ENCODE measurements at places on chromosomes 7 and 10. TPM values are rescaled to one million over a fixed set of nuclear protein-coding genes. Genes with fewer than 3 reads are reported as not detected.

Gene INSYN2A
- not detected for total RNA-seq

Gene FGFR2
- total RNA-seq: not detected

Gene OPTN
- 60.0 TPM for total RNA-seq

Gene TUBGCP2
- total RNA-seq: 97.0 TPM

Gene GRID1
- not detected for total RNA-seq

Gene PLEKHA1
- 87.2 TPM for total RNA-seq

GRCh38 chr7:157926107-157926506 is 589.3 kb downstream of the DNAJB6 start:
- DNase-seq: no peak

DNA sequence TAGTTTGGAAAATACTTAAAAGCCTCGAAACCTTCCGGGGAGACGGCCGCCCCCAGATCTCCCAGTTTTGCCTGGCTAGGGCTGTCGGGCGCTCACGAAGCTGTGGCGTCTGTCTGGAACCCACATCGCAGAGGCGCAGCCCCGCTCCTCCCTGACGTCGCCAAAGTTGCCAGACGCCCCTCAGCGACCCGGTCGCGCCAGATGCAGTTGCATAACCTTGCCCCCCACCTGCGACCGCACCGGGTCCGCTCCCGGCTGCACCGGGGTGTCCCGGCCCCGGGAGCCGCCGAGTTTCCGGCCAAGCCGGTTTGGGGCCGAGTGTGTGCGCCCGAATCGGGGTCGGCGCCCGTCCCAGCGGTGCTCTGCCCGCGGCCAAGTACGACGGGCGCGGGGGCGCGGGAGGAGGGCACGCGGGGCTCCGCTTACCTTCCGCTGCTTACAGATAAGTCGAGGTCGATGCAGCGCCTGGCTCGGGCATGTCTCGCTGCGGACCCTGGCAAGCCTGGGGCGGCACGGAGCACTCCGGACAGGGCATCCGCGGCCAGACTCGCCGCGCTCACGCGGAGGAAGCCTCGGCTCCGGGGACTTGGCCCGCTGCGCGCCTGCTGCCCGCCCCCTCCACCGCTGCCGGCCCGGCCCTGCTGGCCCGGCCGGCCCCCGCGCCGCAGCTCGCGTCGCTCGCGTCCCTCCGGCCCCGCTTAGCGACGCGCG is 665 bp downstream of the INSYN2A start:
- no peak for DNase-seq

- no peak for DNase-seq
Observed at GRCh38 chr10:98224509-98224908, 43.5 kb downstream of the LOXL4 start.

DNA sequence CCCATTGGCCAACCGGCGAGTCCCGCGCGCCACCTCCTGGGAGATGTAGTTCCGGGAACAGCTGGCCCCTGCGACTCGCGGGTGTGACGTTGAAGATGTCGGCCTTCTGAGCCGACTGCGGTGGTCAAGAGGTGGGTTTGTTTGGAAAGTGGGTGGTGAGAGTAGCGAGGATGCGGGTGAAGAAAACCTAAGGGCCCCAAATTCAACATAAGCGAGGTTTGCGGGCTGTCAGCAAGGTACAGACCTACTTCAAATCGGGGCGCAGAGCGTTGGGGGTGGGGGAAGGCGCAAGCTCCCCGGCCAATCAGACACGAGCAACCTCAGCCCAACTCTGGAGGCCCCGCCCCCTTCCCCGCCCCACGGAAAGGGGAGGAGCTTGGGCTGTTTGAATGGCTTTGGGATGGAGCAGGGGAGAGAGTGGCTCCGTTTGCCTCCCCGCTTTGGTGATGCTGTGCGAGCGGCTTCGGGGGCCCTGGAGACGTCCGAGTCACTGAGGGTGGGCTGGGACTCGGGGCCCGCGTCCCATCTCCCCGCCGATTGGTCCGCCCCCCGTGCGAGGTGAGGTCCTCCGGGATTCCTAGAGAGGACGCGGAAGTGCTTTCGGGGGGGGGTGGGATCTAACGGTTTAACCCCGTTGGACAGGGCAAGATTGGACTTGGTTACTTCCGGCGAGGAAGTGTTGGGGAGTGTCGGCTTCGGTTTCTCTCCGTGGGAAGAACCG is at the start of gene ZKSCAN5:
TSS of gene ZKSCAN5 (plus strand) at position 60 of the 721 bp plus-strand sequence. CDS start 1,383 bp downstream, outside the sequence.
- peak; percentile 98 for DNase-seq

DNA sequence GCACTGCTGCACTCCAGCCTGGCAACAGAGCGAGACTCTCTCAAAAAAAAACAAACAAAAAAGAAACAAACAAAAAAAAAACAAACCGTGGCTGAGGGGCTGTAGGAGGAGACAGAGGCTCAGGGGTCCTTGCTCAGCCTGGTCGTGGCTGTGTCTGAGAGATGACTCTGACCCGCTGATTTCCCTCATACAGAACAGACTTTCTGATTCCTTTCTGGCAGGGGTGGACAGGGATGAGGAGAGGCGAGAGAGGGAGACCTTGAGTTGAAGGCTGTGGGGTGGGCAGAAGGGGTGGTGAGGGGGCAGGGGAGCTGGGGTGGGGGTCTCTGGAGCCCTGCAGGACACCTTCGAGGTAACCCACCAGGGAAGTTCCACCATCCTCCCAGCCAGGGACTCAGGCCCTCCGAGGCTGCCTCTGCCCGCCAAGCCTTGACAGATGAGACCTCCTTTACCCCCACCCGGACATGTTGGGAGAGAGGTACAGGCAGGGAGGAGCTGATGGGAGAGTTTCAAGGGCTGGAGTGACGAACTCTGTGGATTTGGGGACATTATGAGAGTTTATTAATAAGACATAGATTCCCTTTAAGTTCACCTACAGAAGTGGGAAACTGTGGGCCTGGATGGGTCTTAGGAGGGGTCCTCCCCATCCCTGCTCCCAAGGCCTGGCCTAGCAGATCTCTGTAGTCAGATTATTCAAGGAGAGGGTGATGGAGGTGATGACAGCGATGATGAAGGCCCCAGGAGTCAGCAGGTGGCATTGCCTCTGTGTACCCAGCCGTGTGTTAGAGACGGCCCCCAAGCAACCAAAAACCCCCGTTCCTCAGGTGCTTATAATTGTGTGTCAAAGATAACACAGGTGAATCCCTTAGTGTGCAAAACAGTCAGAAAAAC is 2.0 kb downstream of the MUC12 start:
- no peak for DNase-seq

DNA sequence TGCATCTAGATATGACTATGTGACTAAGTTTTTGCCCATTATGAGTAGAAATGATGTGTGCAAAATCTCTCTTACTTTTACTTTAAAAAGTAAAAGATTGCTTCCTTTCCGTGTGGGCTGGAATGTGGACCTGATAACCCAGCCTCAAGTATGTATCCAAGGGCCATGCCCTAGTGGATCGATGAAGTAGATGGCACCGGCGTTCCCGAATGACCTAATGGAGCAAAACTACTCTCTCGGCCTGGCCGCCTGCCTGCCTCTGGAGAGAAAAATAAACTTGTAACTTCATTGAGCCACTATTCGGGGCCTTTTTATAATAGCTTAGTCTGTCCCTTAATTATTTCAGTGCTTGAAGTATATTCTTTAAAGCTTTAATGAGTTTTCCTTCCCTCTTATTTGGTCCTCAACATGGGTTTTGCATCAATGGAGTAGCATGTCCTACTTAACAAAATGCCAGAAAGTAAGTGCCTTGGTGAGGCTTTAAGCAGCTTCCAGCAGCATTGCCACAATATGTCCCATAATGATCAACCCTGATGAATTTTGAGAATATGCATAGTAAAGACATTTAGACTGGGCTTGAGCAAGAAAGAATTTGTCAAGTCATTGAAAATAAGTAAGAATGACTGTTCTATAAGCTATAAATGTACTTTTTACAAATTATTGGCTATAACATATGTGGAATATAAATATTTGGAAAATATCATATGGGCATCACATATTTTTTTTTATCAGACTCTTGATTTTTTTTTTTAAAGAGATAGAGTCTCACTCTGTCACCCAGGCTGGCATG is 61.4 kb downstream of the PLXDC2 start:
- no peak for DNase-seq

- no peak for DNase-seq
Observed at GRCh38 chr10:103114876-103115275, 78.2 kb downstream of the NT5C2 start.

DNA sequence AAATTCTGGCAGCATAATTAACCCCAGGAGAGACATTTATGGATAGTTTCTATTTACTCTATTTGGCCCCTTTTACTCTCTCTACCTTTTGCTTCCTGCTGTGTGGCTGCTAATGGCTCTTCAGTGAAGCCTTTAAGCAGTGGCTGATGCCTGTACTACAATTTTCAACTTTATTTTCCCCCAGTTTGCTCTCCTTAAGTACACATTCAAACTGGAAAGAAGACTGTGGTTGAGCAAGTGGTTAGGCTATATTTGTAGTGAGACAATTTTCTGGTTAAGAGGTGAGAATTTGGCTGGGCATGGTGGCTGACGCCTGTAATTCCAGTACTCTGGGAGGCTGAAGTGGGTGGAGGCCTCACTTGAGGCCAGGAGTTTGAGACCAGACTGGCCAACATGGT is 8.5 kb upstream of the RSBN1L start:
- no peak for DNase-seq

GRCh38 chr10:7649673-7650300 is 17.0 kb downstream of the ITIH5 start:
- no peak for DNase-seq

- DNase-seq: no peak
Observed at GRCh38 chr7:121202834-121203233, 126.0 kb upstream of the WNT16 start.

DNA sequence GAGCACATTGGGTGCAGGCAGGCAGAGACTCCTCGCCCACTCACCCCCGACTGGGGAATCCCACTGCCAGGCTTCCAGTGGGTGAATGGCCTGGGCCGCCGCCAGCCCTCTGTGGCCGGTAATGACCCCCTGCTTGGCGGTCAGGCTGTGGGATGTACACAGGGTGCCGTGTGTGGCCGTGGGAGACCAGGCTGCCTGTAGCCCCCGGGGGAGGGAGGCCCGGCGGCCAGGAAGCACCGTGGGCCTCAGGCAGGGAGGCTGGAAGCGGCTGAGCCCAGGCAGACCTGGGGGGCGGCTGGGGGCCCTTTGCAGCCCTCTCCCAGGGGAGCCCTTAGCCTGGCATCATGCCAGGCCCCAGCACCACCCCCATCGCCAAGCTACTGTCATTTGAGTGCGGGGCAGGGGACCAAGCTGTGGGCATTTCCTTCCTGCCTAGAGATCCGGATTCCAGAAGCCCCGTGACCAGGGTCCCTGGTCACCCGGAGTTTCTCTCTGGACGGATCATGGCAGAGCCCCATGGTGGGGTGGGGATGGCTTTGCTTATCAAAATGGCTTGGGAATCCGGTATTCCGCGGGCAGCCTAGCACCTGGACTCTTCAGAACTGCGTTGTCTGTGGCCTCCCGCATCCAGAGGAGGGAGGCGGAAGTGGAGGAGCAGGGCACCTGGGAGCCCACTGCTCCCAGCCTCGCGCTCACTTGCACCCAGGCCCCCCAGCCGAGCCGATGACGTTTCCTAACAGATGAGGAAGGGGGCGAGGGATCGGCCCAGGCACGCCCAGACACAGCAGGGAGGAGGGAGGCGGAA is 1.1 kb downstream of the TTYH3 start:
- peak; percentile 26 for DNase-seq

DNA sequence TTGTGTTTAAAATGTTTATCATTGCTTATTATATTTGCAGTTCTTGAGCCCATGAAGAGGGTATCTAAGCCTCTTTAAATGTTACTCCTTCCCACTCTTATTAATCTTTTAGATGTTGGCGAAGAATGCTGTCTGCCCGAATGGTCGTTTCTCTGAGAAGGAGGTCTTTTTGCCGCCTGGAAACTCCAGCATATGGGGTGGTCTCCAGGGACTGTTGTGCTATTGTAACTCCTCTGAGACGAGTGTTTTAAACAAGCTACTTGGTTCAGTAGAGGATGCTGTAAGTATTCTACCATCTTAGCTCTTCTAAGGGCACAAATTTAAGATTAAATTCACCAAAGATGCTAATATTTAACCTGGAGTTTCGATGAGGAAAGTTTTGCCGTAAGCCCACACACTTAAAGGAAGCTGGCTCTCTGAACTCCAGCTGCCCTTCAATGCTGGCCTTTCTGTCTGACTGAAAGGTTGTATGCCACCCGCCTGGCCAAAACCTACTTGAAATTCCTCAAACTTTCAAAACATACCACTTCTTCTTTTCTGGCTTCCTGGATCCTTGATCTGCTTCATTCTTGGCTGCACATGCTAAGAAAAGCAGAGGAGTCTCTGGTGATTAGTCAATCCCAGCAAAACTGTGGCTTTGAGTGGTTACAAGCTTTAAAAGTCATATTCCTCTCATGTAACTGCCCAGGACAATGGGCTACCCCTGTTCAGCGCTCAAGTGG is 74.7 kb downstream of the ABCA13 start:
- no peak for DNase-seq

All from naive thymus-derived CD4-positive, alpha-beta T cell (primary cell).